ENCODE measurements at places on chromosomes 12 and 14.

DNA sequence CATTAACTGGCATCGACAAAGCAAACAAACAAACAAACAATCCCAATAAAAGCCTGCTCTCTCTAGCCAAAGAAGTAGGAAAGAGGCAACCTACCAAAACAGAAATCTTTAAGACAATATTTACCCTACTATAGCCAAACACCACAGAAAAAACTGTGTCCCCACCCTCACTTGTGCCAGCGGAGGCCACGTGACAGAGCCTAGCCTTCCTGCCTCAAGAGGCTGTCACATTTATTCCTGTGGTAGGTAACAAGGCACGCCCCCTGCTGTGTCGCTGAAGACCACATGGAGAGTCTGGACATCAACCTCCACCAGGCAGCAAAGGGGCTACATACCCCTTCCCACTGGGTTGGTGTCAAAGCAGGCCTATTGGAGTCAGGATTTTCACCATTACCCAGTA, 148.1 kb downstream of the LMNTD1 start:
- no peak for DNase-seq

GRCh38 chr14:104650981-104651875, 38.2 kb upstream of the INF2 start:
- no peak for DNase-seq

DNA sequence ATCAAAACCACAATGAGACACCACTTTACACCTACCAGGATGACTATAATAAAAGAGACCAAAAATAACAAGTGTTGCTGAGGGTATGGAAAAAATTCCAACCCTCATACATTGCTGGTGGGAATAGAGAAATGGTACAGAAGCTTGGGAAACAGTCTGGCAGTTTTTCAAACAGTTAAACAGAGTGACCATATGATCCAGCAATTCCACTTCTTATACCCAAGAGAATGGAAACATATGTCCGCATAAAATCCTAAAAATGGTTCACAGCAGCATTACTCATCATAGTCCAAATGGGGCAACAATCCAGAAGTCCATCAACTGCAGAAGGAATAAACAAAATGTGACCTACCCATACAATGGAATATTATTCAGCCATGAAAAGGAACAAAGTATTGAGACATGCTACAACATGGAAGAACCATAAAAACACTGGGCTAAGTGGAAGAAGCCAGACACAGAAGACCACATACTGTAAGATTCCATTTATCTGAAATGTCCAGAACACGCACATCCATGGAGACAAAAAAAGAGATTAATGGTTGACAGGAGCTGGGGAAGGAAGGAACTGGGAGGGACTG, 44.5 kb downstream of the CHGA start:
- no peak for DNase-seq

DNA sequence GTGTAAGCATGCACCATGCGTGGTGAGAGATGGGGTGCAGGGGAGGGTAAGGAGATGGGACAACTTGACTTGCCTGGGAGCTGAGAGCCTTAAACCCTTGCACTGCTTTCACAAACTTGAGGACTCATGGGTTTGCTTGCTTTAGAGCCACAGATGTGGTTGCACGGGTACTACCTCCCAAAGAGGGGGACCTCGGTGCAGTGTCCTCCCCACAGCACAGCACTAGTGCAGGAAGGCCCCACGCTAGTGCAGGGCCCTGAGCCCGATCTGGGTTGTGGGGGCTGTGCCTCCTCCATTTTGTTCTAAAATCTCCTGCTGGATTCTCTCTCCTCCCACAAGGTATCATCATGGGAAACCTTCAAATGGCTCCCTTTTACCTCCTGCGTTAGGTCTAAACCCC, 11.2 kb downstream of the KRT72 start:
- DNase-seq: no peak

- DNase-seq: no peak
These were observed 251.2 kb upstream of the EGLN3 start for GRCh38 chr14:34201909-34202637.

DNA sequence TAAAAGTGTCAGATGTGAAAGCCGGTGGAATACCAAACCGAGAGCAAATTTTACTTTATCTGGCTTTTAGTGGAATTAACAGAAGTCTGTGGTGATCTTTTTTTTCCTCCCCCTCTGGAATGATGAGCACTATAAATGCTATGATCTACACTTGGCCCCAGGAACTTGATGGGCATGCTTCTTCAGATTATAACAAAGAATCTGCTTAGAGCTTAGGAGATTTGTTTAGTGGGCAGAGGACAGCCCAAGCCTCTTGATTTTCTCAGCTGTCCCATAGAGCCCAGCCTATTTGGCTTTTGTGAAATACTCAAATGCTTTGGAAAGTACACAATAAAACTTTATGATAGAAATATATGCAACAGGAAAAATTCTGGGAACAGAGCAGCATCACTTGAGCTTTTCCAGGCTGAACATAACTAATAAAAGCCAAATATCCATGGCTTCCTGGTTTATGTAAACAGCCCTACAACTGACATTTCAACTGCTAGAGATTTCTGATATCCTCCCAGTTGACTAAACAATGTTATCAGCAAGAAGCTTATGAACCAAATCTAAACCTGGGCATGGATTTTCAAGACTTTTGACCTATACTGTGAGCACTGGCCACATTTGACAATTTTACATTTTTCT, 149.6 kb downstream of the PLXNC1 start:
- DNase-seq: no peak

- no peak for DNase-seq
These were observed 94.0 kb downstream of the BCAT1 start for GRCh38 chr12:24854908-24855307.

- no peak for DNase-seq
These were observed 6.3 kb downstream of the STYK1 start for GRCh38 chr12:10667581-10667980.

- no peak for DNase-seq
These were observed 144.4 kb downstream of the SEC23A start for GRCh38 chr14:38958589-38958988.

- DNase-seq: no peak
These were observed 328.3 kb upstream of the DIO3 start for GRCh38 chr14:101233021-101233366.

DNA sequence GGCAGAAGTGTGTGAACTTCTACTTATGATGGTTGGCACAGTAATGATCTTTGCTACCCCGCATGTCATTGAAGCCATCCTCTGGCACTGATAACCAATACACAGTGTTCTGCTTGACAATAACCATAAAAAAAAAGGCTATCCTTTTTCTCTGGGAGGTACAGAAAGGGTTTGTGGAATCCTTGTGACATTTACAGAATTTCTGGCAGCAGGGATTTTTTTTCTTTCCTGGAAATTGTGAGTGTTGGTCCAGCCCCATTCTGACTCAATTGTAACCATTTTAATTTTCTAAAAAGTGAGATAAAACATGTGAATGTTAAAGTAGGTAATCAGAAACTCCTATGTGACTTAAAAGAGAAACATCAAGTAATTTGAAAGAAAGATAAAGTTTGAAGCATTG, 943.8 kb downstream of the TMTC2 start:
- no peak for DNase-seq

DNA sequence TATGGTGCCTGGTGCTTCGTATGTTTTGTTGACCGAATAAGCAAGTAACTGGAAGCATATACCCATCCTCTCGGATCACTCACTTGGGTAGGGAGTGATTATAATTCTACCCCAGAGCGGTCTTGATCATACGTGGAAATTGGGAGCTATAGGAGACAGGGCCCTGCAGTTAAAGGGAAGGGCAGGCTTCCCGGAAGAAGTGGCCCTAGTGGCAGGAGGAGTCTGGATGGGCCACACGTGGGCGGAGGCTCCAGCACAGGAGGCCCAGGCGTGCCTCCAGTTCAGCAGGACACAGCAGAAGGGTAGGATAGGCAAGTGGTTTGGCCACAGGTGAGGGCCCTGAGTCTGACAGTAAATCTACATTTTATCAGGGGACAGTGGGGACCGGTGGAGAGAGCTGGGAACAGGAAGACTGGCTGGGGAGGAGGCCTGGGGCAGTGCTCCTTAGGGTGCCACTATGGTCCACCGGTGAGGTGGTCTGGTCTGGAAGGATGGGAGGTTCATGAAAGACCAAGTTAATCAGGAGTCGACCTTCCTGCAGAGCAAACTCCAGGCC, 23.5 kb upstream of the YY1 start:
- no peak for DNase-seq

DNA sequence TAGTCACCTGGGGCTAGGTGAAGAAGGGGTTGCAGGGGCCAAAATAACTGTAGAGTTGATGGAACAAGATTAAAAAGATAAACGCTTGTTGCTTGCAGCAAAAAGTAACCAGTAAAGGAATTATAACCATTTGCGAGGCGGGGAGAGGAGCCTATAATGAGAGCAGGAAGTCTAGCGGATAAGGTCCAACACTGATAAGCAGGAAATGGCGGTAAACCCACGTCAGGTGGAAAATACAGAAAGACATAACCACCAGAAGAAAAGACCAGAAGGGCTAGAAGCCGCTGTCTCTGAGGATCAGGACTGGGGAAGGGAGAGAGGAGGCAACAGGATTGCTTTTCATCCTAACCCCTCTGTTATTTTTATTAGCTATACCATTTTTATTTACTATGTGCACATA, 303.3 kb downstream of the DPF3 start:
- DNase-seq: no peak

DNA sequence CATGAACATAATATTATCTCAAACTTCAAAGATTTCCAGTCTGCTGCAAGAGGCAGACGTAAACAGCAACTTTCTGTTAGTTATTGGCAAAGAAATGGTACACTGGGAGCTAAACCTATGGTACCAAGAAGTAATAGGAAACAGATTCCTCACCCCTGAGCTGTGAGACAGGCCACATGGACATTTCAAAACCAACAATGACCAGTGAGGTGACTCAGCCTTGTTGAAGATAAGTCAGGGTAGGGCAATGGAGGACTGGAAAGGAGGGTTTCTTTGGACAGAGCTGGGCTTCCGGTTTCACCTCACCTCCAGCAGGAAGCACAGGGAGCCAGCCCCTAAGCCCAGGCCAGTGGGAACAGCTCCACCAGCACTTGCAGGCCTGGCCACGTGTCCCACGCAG, 1320.5 kb downstream of the AACS start:
- DNase-seq: no peak

- no peak for DNase-seq
These were observed 141.6 kb upstream of the CPSF6 start for GRCh38 chr12:69097619-69098368.

DNA sequence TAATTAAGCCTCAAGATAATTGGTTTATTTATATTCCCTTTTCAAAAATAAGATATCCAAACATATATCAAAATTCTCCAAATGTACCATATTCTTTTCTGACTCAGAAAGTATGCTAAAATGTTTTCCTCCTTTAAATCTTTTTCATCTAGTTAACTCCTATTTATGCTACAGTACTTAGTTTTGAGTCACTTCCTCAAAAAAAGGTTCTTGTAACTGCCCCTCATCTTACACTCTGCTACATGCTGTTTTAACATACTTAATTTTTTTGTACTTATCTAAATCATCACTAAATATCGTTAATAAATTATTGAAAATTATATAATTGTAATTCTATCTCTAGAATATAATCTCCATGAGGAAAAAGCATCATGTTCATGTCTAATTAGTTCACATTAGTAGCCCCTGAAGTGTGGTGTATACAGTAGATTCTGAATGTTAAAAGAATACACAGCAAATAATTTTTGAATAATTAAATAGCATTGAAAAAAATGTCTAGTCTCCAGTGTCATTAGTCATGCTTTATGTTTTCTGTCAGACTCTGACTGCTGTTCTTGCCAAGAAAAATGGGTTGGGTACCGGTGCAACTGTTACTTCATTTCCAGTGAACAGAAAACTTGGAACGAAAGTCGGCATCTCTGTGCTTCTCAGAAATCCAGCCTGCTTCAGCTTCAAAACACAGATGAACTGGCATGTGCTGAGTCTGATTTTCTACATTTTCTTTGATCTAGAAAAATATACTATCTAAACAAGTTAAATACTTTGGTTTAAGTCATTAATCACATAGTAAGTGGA, 3.5 kb downstream of the KLRD1 start:
- DNase-seq: no peak

- DNase-seq: no peak
These were observed 206.0 kb upstream of the PLEKHG7 start for GRCh38 chr12:92496790-92497189.

GRCh38 chr12:42094277-42094676, 50.4 kb downstream of the GXYLT1 start:
- no peak for DNase-seq

DNA sequence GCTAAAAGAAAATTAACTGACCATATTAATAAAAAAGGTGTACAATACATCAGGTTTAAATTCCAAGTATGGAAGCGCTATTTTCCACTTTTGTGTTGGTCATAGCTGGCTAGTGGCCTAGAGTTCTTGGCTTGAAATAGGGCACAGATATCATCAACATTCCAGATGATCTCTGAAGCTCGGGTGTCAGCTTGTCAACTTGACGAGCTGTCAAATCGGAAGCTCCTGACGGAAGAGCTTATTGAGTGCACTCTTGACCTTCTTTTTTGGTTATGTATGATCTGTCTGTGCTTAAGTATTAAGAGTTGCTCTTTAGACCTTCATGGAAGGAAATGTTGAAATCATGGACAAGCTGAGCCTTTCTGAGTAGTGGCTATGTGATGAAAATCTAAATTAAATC, 177.9 kb downstream of the APAF1 start:
- DNase-seq: no peak

DNA sequence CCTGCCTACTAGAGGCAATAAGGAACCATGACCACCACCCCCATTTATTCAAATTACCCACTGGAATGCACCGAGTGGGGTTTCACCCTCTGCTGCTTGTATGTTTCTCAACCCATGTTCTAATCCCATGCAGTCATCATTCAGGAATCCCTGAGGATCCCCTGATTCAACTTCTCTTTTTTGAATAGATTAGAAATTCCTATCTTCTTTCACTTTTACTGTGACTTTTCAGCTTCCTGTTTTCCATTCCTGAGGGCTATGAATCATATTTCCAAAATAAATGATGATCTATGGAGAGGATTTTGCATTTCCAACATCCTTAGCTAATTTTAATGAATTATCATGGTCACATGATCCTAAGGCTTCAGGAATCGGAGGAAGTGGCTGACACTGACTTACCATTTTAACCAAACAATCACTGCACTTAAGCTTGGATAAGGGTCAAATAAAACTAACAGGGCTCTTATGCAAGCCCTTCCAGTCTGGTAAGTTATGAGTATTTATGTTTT, 19.4 kb upstream of the P2RX4 start:
- DNase-seq: no peak

DNA sequence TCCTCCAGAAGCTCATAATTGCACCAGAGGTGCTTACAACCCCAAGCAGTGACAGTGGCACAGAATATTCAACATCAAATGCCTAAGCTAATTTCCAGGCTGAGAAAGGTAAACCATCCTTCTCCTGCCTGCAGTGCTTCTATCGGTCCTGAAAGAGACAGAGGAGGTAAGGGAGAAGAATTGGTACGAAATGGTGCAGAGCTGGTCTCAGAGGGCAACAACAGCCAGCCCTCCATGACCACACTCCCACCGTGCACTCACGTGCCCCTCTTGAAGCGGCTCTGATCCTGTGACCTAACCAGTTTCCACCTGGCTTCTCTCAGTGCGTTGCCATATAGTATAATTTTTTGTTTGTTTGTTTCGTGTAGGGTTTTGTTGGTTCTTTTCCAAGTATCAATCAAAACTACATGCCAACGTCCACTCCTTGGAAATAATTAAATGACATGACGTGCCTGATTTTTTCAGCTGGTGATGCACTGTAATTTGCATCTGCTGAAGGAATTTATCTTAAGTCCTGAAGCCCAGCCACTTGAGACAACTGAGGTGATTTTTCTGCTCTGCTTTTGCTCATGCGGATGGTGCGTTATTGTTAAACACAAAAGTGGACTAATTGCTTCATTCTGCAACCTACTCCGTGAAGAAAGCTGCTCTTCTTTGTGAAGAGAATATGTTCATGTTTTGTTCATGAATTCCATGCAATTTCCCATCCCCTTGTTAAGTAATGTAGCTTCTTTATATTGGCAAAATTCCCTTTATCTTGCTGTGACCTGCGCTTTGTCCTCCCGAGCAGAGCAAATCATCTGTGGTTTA, 1.3 kb upstream of the ATP2A2 start:
- no peak for DNase-seq
